ENCODE measurements at places on chromosomes 6 and 20.
A peak's percentile ranks its signal among the peaks of the same experiment; 100 is the strongest.

- DNase-seq: no peak
These were observed 54.3 kb downstream of the MKKS start for GRCh38 chr20:10379761-10380160.

GRCh38 chr20:24633521-24633920, 164.1 kb downstream of the SYNDIG1 start:
- no peak for DNase-seq

DNA sequence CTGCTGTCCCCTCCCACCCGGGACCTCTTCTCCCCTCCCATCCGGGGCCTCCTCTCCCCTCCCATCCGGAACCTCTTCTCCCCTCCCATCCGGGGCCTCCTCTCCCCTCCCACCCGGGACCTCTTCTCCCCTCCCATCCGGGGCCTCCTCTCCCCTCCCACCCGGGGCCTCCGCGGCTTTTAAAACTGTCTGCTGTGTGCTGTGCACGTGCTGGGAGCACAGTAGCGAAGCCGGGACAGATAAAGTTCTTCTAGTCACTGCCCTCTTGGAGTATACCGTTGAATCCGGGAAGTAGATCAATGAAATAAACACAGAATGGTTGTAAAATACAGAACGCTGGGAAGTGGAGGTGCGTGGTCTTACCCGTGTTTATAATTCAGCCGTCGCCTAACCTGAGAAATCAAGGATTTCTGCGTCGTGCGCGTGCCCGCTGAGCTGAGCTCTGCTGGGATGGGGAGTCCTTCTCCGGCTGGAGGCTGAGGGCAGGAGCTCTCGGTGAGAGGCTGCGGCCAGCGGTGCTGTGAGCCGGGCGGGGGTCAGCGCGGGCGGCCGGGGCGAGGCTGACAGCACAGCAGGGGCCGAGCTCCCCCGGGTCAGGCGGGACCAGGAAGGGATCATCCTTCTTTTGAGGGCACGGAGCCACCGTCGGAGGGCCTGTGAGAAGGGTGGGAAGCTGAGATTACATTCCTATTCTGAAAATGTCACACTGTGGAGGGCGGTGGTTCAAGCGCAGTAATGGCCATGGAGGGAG, 19.6 kb upstream of the KIF25 start:
- DNase-seq: no peak

DNA sequence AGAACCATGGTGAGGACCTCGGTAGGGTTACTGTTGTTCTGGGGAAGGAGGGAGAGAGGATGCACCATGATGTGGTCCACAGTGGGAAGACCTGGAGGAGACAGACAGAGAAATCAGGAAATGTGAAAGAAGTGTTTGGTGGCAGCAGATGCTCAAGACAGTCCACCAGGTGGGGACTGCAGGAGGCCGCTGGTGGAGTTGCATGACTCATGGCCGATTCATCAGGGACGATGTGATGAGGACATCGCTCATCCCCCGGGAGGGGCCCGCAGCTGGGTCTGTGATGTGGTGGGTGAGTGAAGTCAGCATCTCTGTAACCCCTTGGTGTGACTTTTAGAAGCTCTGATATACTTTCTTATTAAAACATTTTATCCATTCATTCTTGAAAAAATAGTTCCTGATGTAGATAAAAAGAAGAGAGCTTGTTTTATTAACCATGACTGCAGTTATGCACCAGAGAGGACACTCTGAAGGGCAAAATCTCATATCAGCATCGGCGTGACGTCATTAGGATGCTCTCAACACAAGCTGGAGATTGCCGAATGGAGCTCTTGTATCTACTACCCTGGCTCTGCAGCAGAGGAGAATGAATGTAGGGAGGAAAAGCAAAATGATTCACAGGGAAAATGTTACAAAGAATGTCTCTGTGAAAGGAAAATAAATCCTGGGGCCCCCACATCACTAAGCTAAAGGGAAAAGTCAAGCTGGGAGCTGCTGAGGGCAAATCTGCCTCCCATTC, 71.2 kb downstream of the RAMACL start:
- no peak for DNase-seq

DNA sequence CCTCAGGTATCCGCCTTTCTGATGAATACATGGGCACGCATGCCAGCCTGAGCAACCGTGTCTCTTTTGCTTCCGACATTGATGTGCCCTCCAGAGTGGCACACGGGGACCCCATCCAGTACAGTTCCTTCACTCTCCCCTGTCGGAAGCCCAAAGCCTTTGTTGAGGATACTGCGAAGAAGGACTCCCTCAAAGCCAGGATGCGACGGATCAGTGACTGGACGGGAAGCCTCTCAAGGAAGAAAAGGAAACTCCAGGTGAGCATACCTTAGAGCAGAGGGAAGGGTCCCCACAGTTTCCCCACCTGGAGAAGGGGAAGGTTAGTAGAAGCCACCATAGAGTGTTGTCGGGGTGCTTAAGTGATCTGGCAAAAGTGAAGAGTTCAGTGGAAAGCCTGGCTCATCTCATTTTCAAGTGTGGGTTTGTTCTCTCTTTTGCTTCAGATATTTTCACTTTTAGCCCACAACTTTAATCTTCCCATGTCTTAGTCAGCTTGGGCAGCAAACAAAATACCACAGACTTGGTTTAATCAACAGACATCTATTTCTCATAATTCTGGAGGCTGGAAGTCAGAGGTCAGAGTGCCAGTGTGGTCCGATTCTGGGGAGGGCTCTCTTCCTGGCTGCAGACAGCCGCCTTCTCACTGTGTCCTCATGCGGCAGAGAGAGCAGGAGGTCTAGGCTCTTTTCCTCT, 133.5 kb upstream of the CLDN20 start:
- DNase-seq: no peak

GRCh38 chr6:12150812-12151432, 138.8 kb downstream of the HIVEP1 start:
- DNase-seq: no peak

- DNase-seq: no peak
These were observed 50.1 kb downstream of the NUP153 start for GRCh38 chr6:17656644-17657043.

DNA sequence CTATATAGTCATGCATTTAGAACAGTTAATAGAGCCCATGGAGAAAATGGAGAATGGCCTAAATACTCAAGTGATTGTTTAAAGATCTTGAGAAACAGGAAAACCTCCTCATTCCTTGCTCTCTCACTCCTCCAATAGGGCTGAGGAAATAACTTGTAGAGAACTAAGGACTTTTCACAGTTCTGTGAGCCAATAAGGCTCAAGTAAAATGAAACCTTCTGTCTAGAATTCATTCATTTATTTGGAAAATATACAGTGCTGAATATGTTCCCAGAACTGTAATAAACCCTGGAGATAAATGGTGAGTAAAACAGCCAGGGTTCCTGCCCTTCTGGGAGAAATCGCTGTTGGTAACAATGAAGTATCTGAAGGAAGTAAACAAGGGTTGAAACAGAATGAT, 35.3 kb downstream of the ELOVL2 start:
- DNase-seq: no peak

GRCh38 chr6:34249469-34250261, 859 bp upstream of the SMIM29 start:
- DNase-seq: peak; percentile 39

DNA sequence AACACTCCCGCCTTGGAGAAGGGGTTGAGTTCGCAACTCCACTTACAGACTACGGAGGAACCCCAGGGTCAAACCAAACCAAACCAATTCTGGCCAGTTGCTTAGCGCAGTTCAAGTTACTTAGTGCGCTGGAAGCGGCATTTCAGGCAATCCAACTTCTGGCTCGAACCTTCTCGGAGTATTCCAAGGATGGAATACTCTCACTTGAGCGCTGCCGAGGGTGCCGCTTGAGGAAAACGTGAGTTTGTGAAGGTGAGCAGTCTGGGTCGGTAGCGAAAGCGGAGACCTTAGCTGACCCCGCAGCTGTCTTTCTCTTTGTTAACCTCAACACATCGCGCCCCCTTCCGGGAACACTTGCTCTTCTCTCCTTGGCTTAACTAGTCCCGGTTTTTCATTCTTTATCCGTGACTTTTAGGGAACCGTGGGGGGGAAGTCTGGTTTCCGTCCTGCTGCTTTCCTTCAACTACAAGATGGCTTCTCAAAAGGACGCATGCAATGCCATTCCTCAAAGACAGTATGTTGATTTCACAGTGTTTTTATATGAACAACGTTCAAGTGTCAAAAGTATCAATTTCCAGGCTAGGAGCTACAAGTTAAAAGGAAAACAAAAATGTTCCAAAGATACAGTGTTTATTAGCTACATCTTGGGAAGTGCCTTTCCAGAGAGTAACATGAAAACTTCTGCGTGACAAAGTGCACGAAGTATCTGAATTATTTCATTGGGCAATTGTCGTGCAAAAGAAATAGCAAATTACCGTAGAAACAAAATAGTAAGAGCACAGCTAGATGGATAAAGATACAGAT, 741 bp upstream of the PNISR start:
- peak; percentile 88 for DNase-seq

DNA sequence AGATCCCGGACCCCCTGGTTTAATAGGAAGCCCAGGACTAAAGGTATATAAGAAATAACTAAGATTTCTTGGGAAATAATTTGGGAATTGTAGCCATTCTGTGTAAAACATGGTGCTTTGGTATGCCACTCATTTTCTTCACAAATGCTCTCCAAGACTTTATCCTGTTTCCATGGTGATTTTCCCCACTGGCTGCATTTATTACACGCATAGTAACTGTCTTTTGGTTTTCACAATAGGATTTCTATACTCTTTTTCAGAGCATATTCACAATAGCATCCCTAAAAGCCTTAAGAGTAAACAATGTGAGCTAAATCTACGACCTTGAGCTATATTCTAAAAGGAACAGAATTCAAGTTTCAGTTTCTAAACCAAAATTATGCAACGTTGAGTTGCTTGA, 160.8 kb downstream of the COL9A1 start:
- DNase-seq: no peak

DNA sequence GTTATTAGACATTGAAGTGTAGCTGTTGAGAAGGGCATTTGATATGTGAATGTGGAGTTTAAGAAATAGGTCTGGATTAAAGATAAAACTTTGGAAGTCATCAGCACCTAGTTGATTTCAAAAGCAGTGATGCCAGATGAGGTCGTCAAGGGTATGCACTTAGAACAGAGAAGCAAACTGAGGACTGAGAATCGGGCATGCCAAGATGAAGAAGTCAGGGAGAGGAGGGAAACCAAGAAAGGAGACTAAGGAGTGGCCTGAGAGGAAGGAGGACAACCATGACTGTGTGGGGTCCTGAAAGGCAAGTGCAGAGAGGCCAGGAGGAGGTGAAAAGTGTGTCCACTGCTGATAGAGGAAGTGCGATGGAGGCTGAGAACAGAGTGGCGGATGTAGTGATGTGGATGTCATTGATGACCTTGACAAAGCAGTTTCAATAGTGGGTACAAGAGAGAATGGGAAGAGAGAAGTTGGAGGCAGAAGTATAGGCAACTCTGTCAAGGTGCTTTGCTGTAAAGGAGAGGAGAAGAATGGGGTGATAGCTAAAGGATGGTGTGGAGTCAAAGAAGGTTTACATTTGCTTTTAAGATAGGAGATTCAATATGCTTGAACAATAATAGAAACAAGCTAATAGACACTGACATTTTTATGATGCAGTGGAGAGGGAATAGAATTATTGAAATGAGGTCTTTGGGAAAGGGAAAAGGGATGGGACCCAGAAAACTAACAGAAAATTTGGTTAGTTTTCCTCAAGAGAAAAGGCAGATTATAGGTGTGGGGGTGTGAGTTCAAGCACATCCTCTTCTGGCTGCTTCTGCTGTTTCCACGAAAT, 139.7 kb upstream of the TMEM170B start:
- DNase-seq: no peak

GRCh38 chr20:22901164-22901563, 133.9 kb upstream of the SSTR4 start:
- no peak for DNase-seq

DNA sequence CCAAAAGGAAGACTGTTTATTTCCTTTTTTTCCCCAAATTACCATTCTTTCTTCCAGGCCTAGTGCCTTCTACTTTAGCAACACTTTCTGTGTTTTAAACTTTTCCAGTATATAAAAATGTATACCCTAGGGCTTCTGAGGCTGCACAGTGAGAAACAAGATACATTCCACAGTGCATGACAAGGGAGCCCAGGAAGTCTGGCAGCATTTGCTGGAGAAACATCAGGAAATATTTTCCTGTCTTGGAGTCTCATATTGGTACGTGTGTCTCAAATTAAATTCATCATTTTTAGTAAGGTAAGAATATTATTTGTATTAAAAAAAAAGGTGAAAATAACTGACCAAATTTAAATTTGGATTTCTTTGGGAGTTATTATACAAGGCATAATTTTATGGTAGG, 662.6 kb downstream of the RFPL4B start:
- DNase-seq: no peak

GRCh38 chr6:112033791-112034615, 19.9 kb upstream of the CCN6 start:
- DNase-seq: no peak

DNA sequence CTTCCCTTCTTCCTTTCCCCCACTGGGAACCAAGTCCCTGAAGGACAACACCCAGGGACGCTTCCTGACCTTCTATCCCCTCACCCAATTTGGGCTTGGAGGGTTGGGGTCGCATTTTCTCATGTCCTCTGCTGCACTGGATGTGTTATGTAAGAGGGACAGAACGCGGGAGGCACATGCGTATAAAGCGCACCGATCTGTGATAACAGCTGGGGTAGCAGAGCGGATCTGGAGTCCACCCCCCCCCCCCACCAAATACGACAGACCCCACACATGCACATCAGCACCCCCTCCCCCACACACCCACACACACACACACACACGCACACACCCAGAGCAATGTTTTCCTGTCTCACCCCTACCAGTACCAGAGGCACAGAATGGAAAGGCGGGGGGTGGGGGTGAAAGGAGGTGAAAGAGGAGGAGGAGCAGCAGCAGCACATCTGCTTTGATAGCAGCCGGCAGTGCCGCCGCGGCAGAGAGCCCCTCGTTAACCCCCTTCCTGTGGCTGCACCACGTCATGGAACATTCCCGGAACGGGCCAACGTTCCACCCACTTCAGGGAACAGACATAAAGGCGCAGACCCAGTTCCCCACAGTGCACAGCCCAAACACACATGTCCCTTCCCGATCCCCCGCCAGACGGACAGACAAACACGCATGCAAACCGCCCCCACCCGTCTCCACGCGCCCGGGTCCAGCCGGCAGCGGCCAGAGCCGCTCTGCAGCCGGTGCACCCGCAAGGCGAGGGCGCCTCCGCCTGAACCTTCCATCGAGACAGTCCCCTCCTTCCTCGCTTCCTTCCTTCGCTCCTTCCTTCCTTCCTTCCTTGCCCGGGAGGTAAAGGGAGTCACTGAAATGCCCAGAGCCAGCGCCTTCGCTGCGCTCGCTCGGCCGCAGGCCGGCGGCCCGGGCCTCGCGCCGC, 590 bp downstream of the HIVEP2 start:
- DNase-seq: peak; percentile 47

DNA sequence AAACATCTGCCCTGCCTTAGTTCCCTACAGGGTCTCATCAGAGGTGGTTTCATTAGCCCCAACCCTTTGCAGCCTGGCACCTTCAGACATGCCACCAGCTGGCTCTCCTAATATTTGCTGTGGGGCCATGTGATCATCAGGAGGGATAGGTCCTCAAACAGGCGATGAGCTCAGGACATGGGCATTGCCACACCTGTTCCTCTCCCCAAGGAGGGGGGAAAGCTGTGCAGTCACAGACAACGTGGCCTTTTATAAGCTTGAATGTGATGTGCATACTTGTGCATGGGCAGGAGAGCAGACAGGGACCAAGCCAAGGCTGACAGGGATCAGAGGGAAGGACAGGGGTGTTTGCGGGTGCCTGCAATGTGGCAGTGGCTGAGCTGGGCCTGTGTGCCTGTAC, 78.8 kb upstream of the ZNFX1 start:
- peak; percentile 30 for DNase-seq

Data from NCI-H1694 (cell line).